ENCODE measurements at places on chromosomes 7 and 10.

GRCh38 chr7:129493555-129493954 is 8.8 kb upstream of the SMKR1 start:
- peak; percentile 42 for DNase-seq

GRCh38 chr10:51000164-51000563 is 74.1 kb upstream of the PRKG1 start:
- peak; percentile 95 for DNase-seq

DNA sequence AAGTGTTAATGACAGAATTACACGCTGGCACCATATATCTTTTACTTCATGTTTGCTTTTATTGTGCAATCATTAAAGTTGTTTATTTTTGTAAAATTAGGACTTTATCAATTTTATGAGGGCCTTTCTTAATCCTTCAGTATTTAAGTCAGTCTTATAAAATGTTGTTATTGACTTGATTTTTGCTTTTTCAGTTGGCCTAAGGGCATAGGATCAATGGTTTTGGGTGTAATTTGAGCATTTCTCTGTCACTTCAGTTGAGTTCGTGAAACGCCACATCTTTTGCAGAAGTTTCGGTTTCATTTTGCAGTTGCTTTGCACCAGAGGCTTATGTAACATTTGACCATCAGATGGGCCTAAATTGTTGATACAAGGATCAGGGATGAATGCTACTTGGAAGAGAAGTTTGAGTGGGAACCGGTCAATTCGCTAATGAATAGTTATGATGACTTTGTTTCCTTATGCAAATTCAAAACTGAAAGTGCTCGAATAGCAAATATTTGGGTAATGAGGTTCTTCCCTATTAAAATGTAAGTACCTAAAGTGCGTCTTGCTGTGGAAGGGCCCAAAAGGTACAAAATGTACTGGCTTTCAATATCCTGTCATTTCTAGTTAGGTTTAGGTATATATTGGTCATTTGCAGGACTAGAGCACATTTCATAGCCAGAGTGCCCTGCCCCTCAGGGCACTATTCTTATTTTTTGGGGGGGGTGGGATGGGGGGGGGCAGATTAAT is 340.9 kb downstream of the LRMDA start:
- DNase-seq: no peak

DNA sequence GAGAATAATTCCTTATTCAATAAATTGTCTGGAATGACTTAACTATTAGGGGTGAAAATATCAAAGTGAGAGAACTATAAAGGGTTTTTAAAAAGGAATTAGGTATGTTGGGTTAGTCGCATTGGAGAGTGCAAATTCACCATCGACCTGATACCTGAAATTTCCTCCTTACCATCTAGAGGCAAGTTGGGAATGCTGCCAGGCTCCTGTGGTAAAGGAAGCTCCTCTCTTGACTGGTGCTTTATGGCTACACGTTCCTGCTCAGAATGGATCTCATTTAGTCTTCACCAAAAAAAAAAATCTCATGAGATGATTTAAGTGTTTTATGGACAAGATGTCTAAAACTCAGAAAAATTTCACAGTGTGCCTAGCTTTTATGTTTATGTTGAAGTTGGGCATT is 129.8 kb downstream of the EGFR start:
- DNase-seq: no peak

DNA sequence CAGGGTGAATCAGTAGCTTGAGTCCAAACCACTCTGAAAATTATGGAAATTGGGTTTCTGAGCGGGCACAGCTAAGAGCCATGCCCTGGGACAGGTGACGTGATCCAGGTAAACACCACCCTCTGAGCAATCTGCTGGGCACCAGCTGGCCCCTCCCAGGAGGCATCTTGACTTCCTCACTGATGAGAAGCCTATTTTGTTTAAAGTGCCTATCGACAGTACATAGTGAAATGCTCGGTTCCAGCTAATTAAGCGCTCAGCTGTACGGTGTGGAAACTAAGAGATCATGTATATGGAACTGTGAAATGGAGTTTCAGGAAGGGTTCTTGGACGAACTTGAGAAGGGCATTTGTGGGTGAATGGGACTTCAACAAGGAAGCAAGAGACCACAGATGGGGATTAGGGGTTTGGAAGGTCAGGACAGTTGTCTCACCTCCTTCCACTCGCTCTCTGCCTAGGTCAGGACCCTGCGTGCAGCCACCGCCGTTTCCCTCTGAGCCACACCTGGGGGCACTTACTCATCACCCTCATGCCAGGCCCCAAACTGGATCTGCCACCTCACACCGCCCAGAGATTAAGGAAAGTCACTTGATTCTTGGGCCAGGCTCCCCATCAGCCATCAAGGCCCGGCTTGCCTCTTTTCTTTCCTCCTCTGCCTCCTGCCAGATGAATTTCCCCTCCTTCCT is 3.2 kb downstream of the ITPRIP start:
- no peak for DNase-seq

- DNase-seq: peak; percentile 40
Observed at GRCh38 chr10:69119896-69120295, 4.1 kb upstream of the VPS26A start.

DNA sequence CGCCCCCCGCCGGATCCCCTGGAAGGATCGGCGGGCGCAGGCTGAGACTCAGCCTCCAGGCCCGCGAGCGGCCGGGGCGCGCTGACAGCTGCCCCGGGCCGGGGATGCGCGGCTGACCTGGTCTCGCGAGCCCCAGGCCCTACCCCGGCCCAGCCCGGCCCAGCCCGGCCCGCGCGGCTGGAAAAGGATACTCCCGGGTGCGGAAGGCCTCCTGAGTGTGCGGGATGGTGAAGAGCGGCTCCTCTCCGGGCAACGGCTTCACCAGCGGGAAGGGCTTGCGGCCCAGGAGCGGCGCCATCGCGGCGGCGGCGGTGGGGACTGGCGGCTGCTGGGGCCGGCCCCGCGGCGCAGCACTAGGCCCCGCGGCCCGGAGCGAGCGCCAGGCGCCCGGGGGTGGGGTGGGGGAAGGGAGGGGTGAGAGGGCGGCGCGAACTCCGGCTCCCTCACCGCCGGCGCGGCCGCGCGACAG is 423 bp downstream of the BAZ1B start:
- peak; percentile 74 for DNase-seq

DNA sequence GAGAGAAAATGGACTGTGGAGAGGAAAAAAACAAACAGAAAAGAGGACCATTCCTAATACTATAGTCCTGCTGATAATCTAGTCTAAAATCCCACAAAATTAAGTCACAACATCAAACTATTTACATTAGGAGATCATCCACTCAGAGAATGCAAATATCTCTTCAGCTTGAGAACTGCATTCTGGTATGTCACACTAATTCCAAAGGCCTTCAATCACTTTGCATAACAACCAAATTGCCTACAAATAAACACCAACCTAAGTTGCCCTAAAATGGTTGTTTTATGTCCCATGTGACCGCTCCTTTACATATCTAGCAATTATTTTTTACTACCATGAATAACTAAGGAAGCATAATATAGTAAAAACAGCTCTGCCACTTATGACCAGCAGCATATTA is 264.3 kb downstream of the CACNA2D1 start:
- DNase-seq: no peak

GRCh38 chr7:92988941-92989545 is 128.7 kb downstream of the SAMD9 start:
- DNase-seq: peak; percentile 47

DNA sequence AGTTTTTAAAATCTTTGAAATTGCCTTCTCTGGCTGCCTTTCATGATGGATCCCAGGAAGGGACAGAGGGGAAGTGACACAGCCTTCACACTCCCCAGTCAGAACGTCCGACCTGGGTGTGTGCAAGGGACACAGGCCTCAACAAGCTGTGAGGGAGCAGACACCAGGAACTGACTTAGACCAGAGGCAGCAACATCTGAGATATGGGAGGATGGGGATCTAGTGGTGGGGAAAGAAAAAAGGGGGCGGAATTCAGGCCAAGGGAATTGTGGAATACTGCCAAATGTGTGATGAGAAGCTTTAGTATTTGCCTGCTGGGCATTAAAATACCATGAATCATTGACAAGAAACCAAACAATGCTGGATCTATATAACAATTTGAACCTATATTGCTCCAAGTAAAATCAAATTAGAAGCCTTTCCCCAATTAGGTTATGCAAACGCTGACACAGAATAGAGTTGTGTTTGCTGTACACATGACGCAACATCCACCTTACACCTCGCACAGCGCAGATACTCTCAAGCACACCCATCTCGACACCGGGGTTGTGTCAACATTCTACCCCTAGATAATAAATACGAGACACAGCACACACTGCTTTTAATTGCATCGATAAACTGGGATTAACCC is 17.2 kb upstream of the MNX1 start:
- no peak for DNase-seq

- DNase-seq: no peak
Observed at GRCh38 chr7:68785036-68785435, 813.2 kb upstream of the AUTS2 start.

DNA sequence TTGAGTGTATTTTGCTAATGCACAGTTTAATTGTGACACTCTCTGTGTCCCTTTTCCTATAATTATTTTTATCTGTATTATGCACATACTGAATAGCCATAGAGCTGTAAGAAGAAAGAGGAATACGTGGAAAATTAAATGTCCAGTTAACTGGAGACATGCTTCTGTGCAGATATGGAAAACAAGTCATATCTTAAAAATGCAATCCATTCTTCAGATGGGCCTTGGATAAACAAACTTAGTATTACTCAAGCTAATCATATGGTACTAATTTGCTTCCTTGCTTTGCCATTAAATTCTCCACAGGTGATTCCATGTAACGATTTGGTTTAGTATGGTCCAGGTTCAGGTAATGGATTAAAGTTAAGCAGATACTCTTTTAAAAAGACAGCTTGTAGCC is 201.2 kb upstream of the CELF2 start:
- peak; percentile 67 for DNase-seq

DNA sequence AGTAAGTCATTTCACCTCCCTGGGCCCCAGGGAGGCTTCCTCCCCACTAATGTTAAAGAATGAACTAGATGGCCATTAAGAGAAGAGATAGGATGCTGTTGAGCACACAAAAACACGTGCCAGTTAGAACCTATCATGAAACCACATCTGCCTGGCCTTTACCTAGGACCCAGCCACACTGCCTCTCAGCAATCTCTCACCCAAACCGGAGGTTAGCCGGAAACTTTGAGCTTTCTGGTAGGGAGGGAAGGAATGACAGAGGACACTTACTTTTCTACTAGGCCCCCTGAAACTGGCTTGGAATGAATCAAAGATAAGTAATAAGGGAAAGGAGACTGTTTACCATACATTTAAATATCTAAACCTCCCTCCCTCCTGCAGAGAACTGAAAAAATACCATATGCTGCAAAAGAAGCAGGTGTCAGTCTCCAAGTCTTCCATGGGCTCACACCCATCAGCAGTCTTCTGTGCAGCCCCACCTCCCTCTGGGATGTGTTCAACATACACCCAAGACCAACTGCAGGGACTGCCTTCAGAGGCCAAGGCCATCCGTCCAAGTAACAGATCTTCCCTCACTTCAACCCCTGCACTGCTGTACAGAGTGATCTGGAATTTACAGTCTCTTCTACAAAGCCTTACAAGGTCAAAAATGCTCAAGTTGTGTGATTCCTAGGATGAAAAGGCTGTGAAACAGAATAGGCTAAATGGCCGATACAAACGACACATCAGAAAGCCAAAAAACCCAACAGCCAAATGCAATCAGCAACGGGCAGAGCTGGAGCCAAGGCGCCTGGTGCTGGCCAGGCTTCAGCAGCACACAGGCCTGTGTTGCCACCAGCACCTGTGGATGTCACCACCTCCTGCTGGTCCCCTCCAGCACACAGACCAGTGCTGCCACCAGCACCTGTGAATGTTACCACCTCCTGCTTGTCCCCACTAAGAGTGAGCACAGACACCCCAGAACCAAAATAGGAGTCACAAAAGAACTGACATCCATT is 42.4 kb downstream of the SORBS1 start:
- no peak for DNase-seq

- DNase-seq: peak; percentile 21
Observed at GRCh38 chr7:44858161-44858560, 10.3 kb upstream of the H2AZ2 start.

- no peak for DNase-seq
Observed at GRCh38 chr7:152513861-152514770, 78.3 kb upstream of the KMT2C start.

GRCh38 chr7:52635021-52635420 is 400.4 kb upstream of the POM121L12 start:
- DNase-seq: no peak

DNA sequence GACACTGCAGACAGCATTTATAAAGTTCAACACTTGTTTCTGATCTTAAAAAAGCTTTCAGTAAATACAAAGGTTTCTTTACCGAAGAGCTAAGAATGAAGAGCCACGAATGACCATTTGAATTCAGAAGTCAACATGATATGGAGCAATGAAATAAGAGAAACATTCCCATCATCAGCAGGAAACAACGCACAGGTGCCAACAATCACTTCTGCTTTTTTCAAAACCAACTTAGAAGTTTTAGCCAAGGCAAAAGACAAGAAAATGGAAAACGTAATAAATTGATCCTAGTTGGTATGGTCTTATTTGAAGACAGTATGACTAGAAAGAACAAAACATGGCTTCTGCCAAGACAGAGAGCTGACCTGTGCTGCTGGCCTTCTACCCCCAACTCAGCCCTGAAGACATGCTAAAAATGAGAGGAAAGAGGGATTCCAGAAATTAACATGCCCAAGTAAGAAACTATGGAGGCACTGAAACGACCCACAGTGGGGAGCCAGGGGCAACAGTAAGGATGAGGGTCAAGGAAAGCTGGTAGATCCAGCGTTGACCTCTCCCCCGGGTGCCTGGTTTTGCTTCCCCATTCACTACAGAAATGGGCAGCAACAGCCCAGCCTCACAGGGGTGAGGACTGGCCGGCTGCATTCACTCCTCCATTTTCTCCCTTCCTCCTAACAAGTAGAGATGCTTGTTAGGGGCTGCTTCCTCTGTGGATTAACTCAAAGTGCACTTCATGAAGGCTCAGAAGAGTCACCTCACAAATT is 30.1 kb downstream of the VPS41 start:
- DNase-seq: no peak

- no peak for DNase-seq
Observed at GRCh38 chr7:100093925-100094486, 5.2 kb downstream of the COPS6 start.

- no peak for DNase-seq
Observed at GRCh38 chr10:80444124-80444523, 10.0 kb upstream of the TSPAN14 start.

- peak; percentile 94 for DNase-seq
Observed at GRCh38 chr10:58919927-58920654, 256.4 kb upstream of the PHYHIPL start.

DNA sequence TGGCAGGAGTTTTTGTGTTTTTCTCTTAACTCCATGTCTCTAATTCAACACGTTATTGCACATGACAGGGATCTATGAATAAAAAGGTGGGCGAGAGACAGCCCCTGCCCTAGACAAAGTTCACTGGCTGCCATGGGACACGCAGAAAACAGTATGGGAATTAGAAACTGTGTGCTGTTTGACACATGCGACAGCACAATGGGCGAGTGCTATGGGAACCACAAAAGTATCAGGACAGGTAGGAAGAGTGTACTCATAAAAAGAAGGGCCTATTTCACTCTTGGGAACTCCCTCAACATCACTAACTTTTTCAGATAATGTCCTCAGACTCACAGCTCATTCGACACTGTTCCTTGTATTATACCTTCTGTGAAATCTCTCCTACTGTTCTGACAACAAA is 45.7 kb downstream of the MINDY3 start:
- no peak for DNase-seq

GRCh38 chr10:78292982-78293865 is 259.6 kb downstream of the RPS24 start:
- no peak for DNase-seq

GRCh38 chr7:101814991-101815825 is 2.2 kb upstream of the CUX1 start:
- DNase-seq: peak; percentile 40

- DNase-seq: peak; percentile 18
Observed at GRCh38 chr10:91415816-91416215, 5.7 kb downstream of the HECTD2 start.

GRCh38 chr10:86043236-86043635 is 323.4 kb downstream of the GRID1 start:
- DNase-seq: no peak

Data from GM23248 (cell line).